ENCODE measurements at places on chromosomes 7 and 10.

DNA sequence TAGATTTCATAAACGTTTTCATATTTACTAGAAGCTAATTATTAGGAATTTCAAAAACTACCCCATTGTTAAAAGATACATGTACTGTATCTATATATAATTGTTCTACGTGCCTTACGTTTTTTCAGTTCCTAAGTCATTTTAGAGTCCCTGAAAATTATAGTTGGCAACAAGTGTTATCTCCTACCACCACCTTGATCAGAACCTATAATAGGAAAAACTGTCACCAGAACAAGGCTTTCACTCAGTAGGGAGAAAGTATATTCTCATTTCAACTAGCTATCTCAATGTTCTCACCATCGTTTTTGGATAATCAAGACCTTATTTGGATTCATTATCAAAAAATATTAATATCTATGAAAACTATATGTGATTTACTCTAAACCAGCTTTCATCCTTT lies 107.7 kb downstream of the CPEB3 start:
- no peak for DNase-seq

GRCh38 chr7:4067874-4068273 lies 614.2 kb upstream of the FOXK1 start:
- no peak for DNase-seq

DNA sequence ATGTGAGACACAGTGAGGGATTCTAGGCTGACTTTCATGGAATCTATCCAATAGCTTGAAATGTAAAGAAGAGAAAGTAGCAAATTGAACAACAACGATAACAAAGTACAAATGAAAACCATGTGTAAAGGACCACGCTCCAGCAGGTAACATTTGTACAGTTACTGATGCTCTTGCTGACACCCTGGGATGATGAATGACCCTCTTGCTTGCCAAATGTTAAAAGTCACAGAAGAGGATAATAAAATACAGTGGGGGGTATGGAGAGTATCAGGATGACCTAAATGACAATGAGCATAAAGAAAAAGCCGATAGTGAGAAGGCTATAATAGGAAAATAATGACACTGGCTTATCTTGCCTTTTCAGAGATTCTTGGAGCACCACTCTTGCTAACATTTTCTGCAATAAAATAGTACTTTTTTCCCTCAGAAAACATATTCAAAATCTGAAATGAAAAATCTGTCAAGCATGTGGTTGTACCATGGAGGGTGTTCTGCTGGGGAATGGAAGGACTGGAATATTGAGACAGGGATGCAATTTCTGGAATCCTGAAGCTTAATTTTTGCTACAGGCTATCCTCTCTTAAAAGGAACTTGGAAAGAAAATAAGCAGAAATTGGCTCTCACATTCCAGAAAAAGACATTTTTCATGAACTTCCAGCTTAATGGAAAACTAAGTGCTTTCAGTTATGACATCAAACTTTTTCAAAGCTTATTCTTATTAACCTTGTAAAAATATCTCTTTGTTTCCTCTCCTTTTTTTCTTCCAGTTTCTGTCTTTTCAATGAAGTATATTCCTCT lies 303.2 kb upstream of the GHITM start:
- no peak for DNase-seq

DNA sequence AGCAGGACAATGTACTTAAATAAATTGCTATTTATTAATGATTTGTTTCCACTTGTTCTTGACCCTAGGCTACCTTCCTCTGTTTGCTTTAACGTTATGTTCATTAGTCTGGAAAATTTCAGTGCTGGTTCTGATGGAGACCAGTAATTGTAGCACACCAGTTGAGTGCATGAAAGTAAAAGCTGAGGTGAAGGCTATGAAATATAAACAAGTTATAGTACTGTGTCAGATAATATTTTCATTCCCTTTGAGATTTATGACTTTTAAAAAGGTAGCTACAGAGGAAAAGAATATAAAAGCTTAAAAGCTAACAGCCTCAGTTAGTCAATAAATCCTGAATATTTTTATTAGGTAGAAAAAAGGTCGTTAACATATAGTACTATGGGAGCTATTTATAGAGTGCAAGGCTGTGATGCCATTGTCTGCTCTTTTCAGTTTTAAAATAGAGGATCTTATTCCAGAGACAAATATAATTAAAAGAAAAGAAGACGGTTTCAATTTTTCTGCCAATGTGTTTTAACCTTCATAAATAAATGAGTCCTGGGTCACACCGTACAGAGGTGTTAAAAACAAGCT lies 351.8 kb upstream of the ETV1 start:
- DNase-seq = no peak

Measured in HCT116 (cell line).